Fibroblast of pulmonary artery (primary cell): ENCODE measurements at places on chromosomes 1 and 21.
A peak's percentile ranks its signal among the peaks of the same experiment; 100 is the strongest.

DNA sequence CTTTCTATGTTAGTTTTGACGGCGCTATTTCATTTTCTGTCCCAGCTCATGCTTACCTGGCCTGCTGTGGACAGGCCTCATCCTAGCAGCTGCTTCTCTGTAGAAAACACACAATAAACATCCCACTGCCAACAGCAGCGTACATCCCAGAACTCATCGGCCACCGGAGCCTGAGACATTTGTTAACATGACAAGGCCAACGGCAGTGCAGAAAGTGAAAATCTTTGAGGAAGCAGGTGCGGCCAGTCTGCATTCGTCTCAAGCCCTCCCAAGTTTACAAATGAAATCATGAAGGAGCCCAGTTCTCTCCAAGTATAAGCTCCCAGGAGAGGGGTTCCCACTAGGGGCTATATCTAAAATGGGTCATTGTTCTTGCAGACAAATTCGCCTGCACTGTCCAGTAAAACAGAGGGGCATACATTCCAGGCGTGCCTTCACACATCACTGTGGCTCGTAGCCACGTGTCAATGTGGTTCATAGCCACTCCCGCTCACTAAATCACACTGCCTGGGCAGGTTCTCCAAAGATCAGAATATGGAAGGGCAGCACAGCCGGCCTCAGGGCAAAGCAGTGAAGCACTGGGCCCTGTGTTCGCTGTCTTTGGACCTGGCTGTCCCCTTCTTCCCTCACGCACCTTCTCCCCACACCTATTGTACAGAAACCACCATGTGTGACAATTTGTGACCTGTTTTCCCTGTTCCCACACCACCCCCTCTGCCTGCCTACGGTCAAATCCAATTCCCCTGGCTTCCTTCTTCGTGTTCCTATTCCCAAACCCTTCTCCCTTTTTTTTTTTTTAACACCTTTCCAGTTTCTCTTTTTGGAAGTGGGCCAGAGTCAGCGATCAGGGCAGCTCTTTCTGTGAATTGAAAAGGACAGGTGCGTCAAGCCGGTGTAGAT is 27.0 kb upstream of the ABCG1 start:
- no peak for DNase-seq

- DNase-seq = no peak
Observed at GRCh38 chr1:63268876-63269275, 53.5 kb upstream of the FOXD3 start.

GRCh38 chr21:42350318-42350910 is 380 bp downstream of the TFF2 start:
- DNase-seq = no peak

- no peak for DNase-seq
Observed at GRCh38 chr21:45856442-45856841, 125.1 kb upstream of the COL6A1 start.

DNA sequence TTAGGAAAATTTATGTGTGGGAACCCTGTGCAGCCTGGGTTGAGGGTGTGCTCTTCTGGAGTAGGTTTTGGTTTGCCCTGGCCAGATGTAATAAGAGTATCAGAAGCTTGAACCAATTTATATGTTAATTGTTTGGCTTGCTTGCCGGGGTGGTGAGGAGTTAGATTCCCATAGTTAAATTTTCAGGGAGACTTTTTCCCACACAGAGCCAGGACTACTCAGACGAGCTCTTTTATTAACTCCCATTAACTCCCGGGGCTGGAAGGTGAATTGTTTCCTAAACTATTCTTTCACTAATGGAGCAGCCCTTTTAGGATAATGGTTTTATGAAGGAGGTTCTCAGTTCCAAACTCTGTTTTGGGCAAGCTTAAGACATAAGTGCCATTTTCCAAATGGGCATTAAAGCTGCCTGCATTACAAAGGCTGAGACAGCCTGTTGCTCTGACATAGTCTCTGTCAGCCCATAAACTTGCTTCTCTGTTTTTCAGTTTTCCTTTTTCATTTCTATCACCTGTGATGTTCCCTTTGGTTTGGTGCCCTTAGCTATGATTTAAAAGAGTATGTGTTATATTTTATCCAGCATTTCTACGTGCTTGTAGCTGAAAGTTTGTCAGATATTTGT is 18.0 kb upstream of the RAB3GAP2 start:
- no peak for DNase-seq

- peak; percentile 24 for DNase-seq
Observed at GRCh38 chr1:205774198-205775014, 876 bp downstream of the RAB29 start.
